ENCODE measurements at places on chromosomes 2 and 18.

GRCh38 chr2:3588084-3588483, 6.8 kb upstream of the COLEC11 start:
- DNase-seq = no peak

GRCh38 chr2:208406474-208407451, at the start of gene PTH2R:
Gene PTH2R (plus strand): TSS chr2:208406792. CDS start chr2:208407044, 252 bp downstream.
- no peak for DNase-seq

- DNase-seq = no peak
Observed at GRCh38 chr2:189086710-189087109, 92.9 kb downstream of the COL5A2 start.

DNA sequence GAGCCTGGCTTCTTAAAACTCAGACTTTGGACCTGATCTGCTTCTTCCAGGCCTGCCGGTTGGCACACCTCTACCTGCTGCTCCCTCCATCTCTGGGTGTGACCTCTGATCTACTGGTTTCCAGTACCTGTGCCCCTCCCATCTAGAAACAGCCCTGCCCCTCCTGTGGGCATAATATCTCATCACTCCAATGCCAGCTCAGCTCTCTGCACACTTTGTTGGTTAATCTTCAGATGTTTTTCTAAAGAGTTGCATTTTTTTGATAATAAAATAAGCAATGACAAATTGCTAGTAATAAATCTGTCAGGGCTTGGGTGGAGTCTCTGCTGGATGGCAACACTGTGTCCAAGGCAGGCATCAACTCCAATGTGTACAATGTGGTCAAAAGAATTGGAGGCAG, 89.6 kb upstream of the PPP1CB start:
- no peak for DNase-seq

DNA sequence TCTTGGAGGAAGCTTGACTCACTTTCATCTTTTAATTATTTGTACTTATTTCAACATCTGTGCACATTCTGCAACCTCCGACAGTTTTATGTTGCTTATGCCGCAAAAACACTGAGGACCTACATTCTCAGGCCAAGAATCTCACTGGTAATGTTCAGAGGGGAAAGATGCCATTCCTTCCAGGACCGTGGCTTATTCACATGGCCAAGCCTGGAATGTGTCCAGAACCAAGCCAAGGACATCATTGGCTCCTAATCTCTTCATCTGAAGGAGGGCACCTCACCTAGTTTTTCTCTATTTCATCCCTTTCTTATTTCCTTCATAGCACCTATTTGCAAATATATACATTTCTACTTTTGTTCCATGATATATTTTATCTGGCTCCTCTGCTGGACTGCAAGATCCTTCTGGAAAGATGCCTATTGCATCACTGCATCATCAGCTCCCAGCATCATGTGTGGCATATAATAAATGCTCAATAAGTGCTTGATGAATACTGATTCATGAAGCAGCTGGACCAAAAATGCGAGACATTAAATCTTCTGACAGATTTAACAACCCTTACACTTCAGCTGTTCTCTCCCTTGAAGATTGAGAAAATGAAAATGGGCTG, 377.1 kb downstream of the TNS1 start:
- no peak for DNase-seq

DNA sequence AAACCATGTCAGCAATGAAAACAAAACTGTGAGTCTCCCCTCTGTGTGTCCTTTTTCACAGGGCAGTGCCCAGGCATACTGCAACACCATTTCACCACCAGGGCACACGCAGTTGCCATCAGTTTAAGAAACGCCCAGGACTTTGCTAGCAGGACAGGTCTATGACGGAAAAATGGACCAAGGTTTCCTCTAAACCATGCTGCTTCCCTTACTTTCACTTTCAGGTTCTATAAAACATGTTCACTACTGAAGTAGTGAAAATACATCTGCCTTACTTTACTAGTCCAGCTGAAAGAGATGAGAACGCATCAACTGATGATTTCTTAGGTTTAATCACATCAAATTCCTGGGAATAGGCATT, 110.5 kb downstream of the TCF4 start:
- DNase-seq = no peak

DNA sequence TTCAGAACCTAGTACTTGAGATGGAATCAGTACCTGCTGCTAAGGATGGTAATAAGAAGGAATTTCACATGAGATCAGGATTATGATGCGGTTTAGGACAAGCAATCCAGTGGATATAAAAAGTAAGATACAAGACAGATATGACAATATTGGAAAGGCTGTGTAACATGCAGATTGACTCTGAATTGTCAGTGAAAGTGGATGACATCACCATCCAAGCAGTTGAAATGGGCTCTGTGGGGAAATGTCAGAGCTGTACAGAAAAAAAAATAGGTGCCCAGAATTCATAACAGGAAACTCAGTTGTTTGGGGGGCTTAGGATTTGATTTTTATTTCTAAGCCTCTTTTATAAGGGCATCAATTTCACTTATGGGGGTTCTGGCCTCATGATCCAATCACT, 438.3 kb downstream of the SPAG16 start:
- no peak for DNase-seq

- no peak for DNase-seq
Observed at GRCh38 chr2:8054070-8054469, 627.8 kb upstream of the ID2 start.

GRCh38 chr2:165239856-165240515, 772 bp downstream of the SCN2A start:
- no peak for DNase-seq

GRCh38 chr2:238440767-238441166, 14.0 kb downstream of the ASB1 start:
- DNase-seq = no peak

DNA sequence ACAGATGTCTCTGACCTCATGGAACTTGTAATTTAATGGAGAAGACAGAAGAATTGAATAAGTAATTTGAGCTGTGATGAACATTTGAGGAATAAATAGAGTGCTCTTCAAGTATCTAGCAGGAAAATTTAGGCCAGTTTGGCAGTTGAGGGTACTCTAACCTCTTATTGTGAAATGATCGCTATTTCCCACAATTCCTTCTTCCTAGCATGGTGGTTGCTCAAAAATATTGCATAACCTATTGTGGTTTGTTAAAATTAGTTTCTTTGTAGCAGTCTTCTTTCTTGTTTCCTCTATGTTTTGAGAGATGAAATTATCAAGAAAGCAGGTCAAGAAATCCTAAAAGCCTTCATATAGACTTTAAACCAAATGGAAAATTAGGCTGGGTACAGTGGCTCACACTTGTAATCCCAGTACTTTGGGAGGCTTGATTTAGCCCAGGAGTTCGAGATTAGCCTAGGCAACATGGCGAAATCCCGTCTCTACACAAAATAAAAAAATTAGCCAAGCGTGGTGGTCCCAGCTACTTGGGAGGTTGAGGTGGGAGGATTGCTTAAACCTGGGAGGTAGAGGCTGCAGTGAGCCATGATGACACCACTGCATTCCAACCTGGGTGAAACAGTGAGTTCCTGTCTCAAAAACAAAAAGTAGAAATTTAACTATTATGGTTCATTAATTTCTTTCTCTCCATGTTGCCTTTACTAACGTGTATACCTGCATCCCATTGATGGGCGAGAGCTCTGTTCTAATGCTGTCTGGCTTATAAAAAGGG, 58.7 kb downstream of the RBKS start:
- DNase-seq = no peak

- DNase-seq = no peak
Observed at GRCh38 chr2:7011356-7012083, 94.3 kb downstream of the RNF144A start.

DNA sequence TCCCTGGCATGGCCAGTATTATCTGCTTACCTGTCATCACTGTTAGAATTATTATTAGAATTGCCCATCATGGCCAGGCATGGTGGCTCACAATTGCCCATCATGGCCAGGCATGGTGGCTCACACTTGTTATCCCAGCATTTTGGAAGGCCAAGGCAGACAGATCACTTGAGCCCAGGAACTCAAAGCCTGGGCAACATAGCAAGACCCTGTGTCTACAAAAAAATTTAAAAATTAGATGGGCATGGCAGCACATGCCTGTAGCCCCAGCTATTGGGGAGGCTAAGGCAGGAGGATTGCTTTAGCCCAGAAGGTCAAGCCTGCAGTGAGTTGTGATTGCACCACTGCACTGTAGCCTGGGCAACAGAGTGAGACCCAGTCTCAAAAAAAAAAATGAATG, 27.4 kb upstream of the ID2 start:
- no peak for DNase-seq

GRCh38 chr18:39105104-39105503, 1539.5 kb upstream of the CELF4 start:
- no peak for DNase-seq

- DNase-seq = no peak
Observed at GRCh38 chr2:62506421-62506750, 391 bp upstream of the TMEM17 start.

DNA sequence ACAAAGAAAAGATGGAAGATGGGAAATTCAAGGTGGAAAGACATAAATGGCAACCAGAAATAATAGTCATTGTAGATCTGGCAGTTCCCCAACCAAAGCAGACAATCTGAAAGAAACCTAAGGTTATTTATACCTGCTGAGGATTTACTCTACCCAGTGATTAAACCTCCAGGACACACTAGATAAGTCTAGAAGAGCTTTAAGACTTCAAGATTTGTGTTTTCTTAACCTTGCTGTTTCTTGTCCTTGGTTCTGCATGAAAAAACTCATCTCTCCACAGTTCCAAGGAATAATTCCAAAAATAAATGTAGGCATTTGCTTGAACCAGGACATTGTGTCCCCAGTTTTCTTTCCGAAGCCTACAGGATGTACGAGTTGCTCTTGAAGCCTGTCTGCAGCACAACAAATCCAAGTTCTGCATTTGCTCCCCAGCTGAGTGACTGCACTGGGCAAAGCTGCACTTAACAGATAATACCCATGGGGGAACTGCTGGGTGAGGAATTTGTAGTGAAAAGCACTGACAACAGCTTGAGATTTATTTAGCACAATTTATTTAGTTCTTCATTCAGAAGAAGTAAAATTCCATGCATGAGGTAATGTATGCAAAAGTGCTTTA, 19.8 kb downstream of the DTNA start:
- DNase-seq = no peak

Data from RWPE2 (cell line).